ENCODE measurements at places on chromosomes 6 and 20. TPM values are rescaled to one million over a fixed set of nuclear protein-coding genes. Genes with fewer than 3 reads are reported as not detected.

The VIP gene
- polyA plus RNA-seq, result 25.2 TPM

DNA sequence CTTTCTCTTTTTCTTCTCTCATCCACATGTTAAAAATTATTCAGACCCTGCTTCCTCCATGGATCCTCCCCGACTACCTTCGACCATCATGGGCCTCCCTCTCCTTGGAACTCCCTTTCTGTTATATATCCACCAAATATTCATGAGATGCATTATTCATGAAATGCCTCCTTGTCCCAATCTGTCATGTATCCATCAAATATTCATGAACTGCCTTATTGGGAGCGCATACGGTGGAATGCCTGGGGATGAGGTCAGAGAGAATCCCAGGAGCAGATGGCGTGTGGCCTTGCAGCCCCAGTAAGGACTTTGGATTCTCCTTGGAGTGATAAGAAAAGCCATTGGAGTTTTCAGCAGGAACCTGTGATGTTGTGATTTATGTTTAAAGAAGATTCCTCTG, 97.0 kb downstream of the NRN1 start:
- H3K4me3 ChIP-seq, result no peak overlapping the region
- H3K36me3 ChIP-seq, result no peaks in the 10 kb centered on the region
- H3K4me1 ChIP-seq, result no peaks in the 10 kb centered on the region
- H3K27me3 ChIP-seq, result no peaks in the 10 kb centered on the region

DNA sequence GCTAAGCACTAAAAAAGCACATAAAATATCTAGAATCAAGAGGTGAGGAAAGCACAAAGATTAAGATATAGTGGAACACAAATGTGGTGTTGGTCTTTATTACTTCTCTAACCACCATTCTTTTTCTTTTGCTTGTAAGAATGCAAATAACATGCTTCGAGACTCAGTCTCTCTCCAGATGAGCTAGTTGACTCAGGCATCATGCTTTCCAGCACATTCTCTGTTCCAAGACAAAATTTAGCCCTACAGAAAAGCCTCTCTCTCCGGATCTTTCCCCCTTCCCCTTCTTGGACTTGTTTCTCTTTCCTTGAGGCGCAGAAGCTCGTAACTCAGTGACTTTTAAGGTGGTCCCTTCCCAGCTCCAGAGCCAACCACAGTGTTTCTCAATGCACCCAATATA, 91.0 kb downstream of the FNDC1 start:
- no peak overlapping the region for H3K4me3 ChIP-seq
- H3K4me1 ChIP-seq, result no peaks in the 10 kb centered on the region
- H3K27me3 ChIP-seq, result no peaks in the 10 kb centered on the region

GRCh38 chr6:169158174-169158573, 95.5 kb downstream of the THBS2 start:
- H3K27ac ChIP-seq, result no peak overlapping the region
- H3K4me1 ChIP-seq, result peaks cover 4% of the 10 kb centered on the region
- no peaks in the 10 kb centered on the region for H3K27me3 ChIP-seq
- H3K36me3 ChIP-seq, result no peaks in the 10 kb centered on the region
- H3K4me3 ChIP-seq, result no peak overlapping the region

The TRAPPC3L gene
- polyA plus RNA-seq, result 3.0 TPM

- no peak for DNase-seq
- no peaks in the 10 kb centered on the region for H3K36me3 ChIP-seq
- H3K27me3 ChIP-seq, result no peaks in the 10 kb centered on the region
- H3K4me1 ChIP-seq, result peaks cover 10% of the 10 kb centered on the region
- H3K27ac ChIP-seq, result no peak overlapping the region
Observed at GRCh38 chr6:83879746-83880145, 20.3 kb downstream of the CYB5R4 start.

The IMPG1 gene
- not detected for polyA plus RNA-seq

- no peaks in the 10 kb centered on the region for H3K27me3 ChIP-seq
- no peak overlapping the region for H3K4me3 ChIP-seq
- no peaks in the 10 kb centered on the region for H3K36me3 ChIP-seq
- no peaks in the 10 kb centered on the region for H3K4me1 ChIP-seq
- no peak overlapping the region for H3K27ac ChIP-seq
- DNase-seq, result no peak
Observed at GRCh38 chr6:19153270-19153980, 683.7 kb upstream of the ID4 start.

Measured in spleen (tissue), 13 donors.